ENCODE measurements at places on chromosomes 12 and 14.

- DNase-seq: no peak
Observed at GRCh38 chr12:64998371-64999147, 122.5 kb downstream of the WIF1 start.

DNA sequence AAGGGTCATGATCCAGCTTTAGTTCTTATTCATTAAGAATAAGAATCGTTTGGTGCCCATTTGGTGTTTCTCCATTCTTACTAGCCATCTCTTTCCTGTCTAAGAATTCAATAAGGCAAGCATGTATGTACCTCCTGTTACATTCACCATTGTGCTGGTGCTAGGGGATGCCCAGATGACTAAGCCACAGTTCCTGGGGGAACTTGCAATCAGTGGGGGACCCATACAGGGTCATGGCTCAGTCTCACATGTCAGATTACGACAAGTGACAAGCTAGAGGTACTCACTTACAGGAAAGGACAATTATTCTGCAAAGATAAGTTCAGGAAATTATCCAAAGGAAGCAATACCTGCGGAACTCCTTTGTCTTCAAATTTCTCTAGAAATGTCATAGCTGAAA lies 125.4 kb downstream of the STXBP6 start:
- DNase-seq: no peak

DNA sequence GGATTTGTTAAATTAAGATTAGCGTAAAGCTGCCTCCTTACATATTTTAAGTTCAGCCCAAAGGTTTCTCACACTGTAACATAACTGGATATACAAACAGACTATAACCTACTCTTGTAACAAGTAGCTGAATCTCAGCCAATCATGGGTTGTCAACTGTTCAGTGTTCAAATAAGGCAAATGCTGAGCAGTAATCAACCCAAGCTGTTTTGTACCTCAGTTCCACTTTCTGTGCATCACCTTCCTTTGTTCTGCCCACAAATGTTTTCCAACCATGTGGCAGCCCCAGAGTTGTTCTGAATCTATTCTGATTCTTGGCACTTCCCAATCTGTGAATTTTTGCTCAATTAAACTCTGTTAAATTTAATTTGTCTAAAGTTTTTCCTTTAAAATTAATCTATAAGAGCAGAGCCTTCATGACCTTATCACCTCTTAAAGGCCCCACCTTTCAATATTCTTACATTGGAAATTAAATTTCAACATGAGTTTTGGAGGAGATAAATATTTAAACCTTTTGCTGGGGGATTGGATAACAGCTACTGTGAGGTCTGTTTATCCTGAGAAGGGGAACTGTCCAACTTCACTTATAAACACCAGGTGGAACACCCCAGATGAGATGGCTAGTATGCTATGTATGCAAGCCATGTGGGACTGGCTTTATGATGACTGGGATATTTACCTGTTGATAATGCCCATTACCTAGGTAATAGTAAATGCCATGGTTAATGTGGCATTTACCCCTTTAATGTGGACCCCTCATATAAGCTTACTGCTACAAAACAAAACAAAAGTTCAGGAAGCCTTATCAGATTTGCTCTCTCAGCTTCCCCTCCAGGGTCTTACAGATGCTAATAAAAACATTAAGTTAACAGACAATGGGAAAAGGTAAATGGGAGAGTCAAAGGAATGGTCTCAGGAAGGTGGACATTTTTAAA lies 42.2 kb upstream of the ARID2 start:
- no peak for DNase-seq

- no peak for DNase-seq
Observed at GRCh38 chr14:69624136-69624535, 12.7 kb downstream of the SUSD6 start.
